Muscle of leg (tissue), 16 donors: ENCODE measurements at places on chromosomes 7 and 10. TPM values are rescaled to one million over a fixed set of nuclear protein-coding genes. Genes with fewer than 3 reads are reported as not detected.

Gene ADAM8
- total RNA-seq: 1.4 TPM

Gene LIPF
- not detected for total RNA-seq

GRCh38 chr10:116888380-116889055 lies 39.2 kb downstream of the ENO4 start:
- no peak overlapping the region for H3K27ac ChIP-seq
- H3K4me3 ChIP-seq: no peak overlapping the region
- H3K27me3 ChIP-seq: peaks cover 5% of the 10 kb centered on the region
- DNase-seq: no peak
- peaks cover 18% of the 10 kb centered on the region for H3K4me1 ChIP-seq

GRCh38 chr7:148624735-148625134 lies 34.2 kb downstream of the C7orf33 start:
- peaks cover 4% of the 10 kb centered on the region for H3K27me3 ChIP-seq
- H3K4me1 ChIP-seq: no peaks in the 10 kb centered on the region
- peak overlapping the region; percentile 9 for H3K4me3 ChIP-seq
- H3K27ac ChIP-seq: peak overlapping the region; percentile 43
- no peaks in the 10 kb centered on the region for H3K36me3 ChIP-seq

GRCh38 chr10:127353544-127353943 lies 157.2 kb upstream of the INSYN2A start:
- no peak for DNase-seq
- H3K4me1 ChIP-seq: peaks cover 2% of the 10 kb centered on the region
- H3K27ac ChIP-seq: no peak overlapping the region
- H3K27me3 ChIP-seq: no peaks in the 10 kb centered on the region
- no peak overlapping the region for H3K4me3 ChIP-seq
